ENCODE measurements at places on chromosomes 11 and 22. TPM values are rescaled to one million over a fixed set of nuclear protein-coding genes. Genes with fewer than 3 reads are reported as not detected.

Gene P2RX6
- 2.2 TPM for total RNA-seq

Gene LRRC4C
- total RNA-seq = 5.3 TPM

DNA sequence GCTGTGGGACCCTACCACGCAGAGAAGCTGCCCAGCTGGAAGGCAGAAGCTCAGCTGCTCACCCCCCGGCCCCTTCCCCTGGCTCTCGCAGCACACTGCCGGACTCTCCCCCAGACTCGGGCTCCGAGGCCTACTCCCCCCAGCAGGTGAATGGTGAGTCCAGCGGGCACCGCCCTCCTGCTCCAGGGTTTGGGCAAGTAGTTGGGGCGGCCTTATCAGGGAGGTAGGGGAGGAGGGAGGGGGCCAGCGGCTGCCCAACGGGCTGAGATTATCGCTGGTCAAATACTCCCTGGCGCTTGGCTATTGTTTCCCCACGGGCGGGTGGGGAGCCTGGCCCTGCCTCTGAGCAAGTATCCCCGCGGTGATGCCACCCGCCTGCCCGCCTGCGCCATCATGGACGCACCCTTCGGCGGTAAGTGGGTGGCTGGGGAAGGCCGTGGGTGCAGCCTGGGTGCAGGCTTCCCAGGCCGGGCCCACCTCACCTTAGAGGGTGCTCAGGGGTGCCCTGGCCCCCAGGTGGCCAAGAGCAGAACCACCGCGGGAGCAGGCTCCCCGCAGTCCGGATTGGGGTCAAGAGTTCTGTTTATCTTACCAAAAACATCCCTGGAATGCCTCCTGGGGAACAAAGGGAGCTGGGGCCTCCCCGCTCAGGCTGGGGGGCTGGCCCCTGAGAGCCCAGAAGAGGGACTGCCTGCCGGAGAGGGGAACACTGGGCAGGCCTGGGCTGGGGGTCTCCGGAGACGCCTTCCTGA lies 16.9 kb downstream of the MYRF start:
- peaks cover 35% of the 10 kb centered on the region for H3K4me1 ChIP-seq
- no peak overlapping the region for H3K4me3 ChIP-seq
- no peak overlapping the region for H3K27ac ChIP-seq
- H3K36me3 ChIP-seq = no peaks in the 10 kb centered on the region
- DNase-seq = peak; percentile 70

GRCh38 chr11:78397398-78397797 lies 20.2 kb downstream of the GAB2 start:
- no peaks in the 10 kb centered on the region for H3K36me3 ChIP-seq
- no peak for DNase-seq
- H3K27me3 ChIP-seq = no peaks in the 10 kb centered on the region
- no peak overlapping the region for H3K27ac ChIP-seq
- H3K4me1 ChIP-seq = no peaks in the 10 kb centered on the region
